ENCODE measurements at places on chromosomes 4 and X.

- no peak for DNase-seq
These were observed 51.4 kb downstream of the SORCS2 start for GRCh38 chr4:7243609-7244330.

DNA sequence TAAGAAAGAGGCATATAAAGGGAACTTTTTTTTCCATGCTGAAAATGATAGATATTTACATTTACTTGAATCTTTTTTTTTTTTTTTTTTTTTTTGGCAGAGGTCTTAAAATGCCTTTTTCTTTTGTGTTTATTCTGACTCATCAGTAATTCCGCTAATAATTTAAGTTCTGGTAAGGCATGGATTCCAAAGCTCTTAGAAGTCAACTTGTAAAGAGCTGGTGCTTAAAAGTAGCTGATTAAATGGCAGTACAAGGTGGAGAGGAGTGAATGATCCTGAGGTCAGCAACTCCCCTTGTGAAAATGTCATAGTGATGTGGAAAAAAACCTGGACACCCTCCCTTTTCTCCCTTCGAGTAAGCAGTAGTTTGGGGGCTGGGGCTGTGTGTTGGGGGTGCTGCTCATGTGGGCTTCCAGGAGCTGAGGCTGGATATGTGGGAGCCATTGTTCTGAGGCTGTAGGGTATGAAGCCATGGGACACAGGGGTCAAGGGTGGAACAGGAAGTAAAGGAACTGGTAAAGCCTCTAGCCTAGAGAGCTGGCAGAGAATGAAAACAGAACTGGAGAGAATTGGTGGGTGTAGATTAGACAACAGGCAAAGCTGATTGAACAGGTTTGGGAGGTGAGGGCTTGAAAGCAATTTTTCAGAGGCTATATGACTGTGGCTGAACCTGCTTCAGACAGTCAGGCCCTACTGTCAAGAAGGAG lies 41.0 kb upstream of the PITX2 start:
- no peak for DNase-seq

DNA sequence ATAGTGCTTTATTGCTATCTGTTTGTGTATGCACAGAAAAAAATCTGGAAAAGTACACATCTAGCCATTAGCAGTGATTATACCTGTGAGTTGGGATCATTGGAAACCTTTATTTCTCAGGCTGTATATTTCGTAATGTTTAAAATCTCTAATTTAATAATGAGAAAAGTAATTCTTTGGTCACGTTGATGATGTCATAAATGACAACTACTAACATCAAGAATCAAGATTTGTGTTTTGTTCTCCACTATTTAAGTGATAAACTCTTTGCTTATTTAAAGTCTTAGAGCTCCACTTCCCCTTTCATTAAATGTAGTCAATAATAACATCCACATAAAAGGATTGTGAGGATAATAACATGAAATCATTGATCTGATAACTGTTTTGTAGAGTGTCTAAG lies 126.2 kb downstream of the TMA16 start:
- no peak for DNase-seq

GRCh38 chrX:100424012-100424411 lies 13.9 kb upstream of the PCDH19 start:
- no peak for DNase-seq

DNA sequence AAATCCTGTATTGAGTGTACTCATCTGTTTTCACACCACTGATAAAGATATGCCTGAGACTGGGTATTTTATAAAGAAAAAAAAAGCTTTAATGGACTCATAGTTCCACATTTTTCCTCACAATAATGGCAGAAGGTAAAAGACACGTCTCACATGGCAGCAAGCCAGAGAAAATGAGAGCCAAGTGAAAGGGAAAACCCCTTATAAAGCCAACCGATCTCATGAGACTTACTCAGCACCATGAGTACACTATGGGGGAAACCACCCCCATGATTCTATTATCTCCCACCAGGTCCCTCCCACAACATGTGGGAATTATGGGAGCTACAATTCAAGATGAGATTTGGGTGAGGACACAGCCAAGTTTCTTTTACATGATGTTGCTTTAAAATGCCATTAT lies 171.9 kb downstream of the GALNTL6 start:
- no peak for DNase-seq

- no peak for DNase-seq
These were observed 8.3 kb downstream of the SPATA18 start for GRCh38 chr4:52059372-52059771.

DNA sequence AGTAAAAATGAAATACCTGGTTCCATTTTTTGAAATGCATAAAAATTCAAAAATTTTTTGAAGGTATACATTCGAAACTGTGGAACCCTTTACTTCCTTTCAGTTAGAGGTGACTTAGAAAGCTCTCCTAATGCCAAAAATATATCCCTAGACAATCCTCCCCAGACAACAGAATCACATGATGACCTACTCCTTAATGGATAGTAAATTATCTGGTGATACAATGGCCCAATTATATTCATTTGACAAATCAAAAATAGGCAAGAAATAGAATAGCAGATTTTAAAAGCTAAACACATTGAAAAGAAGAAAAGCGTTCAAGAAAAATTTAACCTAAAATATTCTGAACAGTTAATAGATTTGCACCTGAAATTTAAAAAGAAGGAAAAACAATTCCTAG lies 3.5 kb upstream of the UGT2A2 start:
- DNase-seq: no peak
